ENCODE measurements at places on chromosomes 6 and 20.

DNA sequence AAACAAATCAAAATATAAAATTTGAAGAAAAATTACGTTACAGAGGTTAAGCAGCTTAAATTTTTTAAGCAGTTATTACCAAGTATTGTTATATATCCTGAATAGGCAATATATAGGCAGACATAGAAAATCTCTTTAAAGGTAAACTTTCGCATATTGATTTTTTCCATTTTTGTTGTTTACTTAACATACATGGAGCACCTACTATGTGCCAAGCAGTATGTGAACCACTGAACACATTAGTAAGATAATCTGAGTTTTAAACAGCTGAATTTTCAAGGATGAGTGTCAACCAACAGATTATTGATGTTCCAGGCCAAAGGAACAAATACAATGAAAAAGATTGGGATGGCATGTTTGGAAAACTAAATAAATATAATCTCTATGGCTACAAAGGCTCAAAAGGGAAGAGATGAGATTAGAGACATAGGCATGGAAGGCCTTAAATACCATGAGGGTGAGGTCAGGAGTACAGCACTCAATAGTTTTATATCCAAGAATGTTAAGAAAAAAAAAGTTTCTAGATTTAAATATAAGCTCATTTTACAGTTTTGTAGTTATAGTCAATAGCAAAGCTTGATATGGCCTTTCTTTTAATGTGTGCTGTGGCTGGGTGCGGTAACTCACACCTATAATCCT, 277.5 kb downstream of the PTPRK start:
- DNase-seq, result peak; percentile 26

GRCh38 chr20:53869466-53870258, 200.7 kb downstream of the BCAS1 start:
- peak; percentile 77 for DNase-seq

DNA sequence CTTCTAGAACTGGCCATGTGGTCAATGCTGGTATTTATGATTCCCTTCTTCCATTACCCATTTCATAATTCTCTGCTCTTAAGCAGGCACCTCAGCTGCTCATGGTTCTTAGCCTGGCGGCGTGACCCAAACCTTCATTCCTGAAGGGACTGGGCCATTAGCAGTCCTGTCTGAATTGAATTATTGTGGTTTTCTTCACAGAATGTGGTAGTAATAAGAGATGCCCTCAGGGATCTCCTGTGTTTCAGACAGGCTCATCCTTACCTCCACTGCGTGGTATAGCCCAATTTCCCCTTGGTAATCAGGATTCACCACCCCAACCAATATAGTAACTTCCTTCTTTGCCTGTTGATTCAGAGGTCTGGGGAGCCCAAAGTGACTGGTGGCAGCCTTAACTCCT, 37.6 kb downstream of the PKIB start:
- DNase-seq, result no peak

DNA sequence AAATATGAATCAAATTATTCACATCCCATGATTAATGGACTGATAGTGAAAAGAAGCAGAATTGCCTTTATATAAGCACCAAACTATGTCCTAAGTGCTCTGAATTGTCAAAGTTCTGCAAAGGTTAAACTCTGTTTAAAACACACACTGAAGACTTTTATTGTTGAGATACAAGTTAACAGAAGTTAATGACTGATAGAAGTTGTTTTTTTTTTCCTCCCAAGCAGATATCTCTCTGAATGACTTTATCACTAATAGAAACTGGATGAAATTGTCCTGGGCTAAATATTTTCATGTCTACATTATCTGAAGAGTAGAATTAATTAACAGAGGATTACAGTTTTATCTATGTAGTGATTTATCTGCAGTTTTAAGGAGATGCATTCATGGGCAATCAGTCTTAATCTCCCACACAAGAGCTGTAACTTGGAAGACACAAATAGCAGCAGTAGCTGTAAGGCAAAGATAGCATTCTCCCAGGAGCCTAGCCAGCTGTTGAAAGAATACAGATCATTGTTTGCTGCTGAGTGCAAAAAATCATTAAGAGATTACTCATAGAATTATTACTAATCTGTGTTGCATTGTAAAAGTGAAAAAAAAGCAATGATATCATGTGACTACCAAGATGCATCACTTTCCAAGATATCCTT, 49.9 kb downstream of the BMP5 start:
- peak; percentile 65 for DNase-seq

DNA sequence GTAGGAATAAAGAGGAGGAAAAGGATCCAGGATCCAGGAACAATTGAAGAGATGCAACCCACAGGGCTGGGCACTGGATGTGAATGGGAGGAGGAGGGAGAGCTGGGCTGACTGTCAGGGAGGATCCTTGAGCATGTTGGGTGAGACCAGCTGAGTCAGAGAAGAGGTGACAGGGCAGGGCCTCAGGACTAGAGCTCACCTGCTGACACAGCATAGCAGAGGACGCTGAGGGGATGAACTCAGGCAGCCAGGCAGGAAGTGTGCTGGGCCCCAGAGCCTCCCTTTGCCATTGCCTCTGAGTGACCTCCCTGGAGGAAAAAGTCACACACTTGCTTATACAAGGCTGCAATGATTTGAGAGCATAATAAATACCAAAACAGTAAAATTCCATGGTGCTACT, 72.3 kb downstream of the ZNF133 start:
- DNase-seq, result no peak

GRCh38 chr6:158461954-158462353, 97.9 kb upstream of the TMEM181 start:
- DNase-seq, result no peak

DNA sequence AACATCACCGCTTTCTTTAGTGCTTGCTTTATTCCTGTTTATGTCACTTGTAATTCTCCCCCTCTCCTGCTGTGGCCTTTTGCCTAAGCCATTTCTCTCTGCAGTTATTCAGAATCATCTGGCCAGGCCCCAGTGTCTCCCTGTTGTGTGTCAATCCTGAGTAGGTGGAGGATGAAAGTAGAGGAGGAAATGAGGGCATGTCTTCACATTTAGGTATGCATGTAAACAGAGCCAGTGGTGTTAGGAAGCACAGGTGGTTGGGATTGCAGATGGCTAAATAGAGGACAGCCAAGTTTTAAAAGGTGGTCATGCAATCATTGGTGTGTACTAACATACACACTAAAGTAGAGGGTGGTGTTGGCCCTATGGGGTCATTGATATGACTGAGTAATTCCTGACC, 5.2 kb downstream of the PRSS35 start:
- DNase-seq, result no peak

- no peak for DNase-seq
Observed at GRCh38 chr6:158908606-158909005, 89.4 kb upstream of the EZR start.

- no peak for DNase-seq
Observed at GRCh38 chr6:42141603-42142117, 760 bp downstream of the C6orf132 start.

GRCh38 chr6:145497006-145497405, 238.3 kb downstream of the EPM2A start:
- DNase-seq, result no peak

GRCh38 chr20:15297059-15297875, 959.9 kb upstream of the FLRT3 start:
- no peak for DNase-seq

GRCh38 chr6:38176797-38177751, 357.5 kb downstream of the ZFAND3 start:
- DNase-seq, result no peak

- peak; percentile 6 for DNase-seq
Observed at GRCh38 chr6:135592276-135592675, 94.7 kb upstream of the AHI1 start.

DNA sequence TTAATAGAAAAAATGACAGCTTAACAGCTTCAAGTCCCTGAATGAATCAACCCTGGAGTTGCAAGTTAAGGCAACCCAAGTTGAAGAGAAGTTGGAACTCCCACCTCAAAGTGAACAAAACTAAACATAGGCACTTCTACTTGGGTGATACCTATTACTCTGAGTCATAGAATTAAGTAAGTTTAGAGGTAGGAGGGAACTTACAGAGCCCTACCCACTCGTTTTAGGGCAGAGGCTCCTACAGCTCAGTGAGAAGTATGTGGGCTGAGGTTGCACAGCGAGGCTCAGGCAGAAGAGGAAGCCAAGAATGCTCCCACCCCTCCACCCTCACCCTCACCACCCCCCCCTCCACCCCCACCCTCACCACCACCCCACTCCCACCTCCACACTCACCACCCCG, 42.2 kb downstream of the NFATC2 start:
- DNase-seq, result no peak

GRCh38 chr6:166087246-166087645, 80.4 kb downstream of the TBXT start:
- no peak for DNase-seq

GRCh38 chr6:21005816-21006570, 471.7 kb downstream of the CDKAL1 start:
- DNase-seq, result peak; percentile 91
